ENCODE measurements at places on chromosomes 2 and 18.

- DNase-seq = no peak
Measured at GRCh38 chr2:176414641-176415040, 145.4 kb downstream of the MTX2 start.

GRCh38 chr18:38241216-38241615, 675.6 kb upstream of the CELF4 start:
- DNase-seq = no peak

DNA sequence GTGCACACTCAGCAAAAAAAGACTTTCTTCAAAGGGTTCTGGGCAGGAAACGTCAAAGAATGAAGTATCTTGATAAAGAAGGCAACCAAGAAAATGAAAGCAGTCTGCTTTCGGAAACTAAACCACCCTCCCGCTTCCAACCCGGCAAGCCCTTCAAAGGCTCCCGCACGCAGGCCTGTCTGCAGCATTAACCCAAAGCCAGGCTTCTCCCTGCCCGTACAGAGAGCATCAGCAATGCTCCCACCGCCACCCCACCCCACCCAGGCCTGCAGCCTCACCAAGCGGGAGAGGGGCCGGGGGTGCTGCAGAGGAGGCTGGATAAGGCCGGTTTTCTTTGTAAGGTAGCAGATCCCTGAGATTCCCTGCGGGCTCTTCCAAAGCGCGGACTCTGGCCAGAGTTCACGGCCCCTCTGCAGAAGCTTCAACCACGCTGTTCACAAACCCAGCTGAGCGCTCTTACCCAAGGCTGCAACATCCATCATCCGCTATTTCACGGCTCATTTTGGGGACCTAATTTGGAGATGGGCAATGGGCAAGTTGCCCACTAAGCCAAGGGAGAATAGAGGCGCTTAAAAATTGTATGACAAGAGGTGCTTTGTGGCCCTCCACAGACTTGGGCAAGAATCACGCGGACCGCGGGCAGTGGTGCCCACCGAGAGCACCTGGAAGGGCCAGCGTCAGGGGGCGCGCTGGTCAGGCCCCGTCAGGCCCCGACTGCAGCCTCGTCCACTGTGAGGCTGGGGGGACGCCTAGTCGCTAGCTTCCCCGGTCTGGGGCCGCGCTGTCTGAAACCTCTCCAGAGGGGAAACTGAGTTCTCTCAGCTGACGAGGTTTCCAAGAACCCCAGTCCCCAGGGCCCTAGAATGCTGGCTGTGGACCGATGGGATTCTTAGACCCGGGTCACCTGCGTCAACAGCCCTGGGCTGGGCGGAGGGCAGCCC, 225.4 kb upstream of the ID2 start:
- DNase-seq = peak; percentile 68

- DNase-seq = no peak
Measured at GRCh38 chr2:71560638-71561011, 107.3 kb downstream of the DYSF start.

GRCh38 chr2:119005051-119005450, 63.1 kb downstream of the MARCO start:
- DNase-seq = no peak

- DNase-seq = no peak
Measured at GRCh38 chr2:74094291-74094690, 53.4 kb downstream of the BOLA3 start.

- no peak for DNase-seq
Measured at GRCh38 chr18:44589693-44590355, 90.9 kb upstream of the SETBP1 start.

DNA sequence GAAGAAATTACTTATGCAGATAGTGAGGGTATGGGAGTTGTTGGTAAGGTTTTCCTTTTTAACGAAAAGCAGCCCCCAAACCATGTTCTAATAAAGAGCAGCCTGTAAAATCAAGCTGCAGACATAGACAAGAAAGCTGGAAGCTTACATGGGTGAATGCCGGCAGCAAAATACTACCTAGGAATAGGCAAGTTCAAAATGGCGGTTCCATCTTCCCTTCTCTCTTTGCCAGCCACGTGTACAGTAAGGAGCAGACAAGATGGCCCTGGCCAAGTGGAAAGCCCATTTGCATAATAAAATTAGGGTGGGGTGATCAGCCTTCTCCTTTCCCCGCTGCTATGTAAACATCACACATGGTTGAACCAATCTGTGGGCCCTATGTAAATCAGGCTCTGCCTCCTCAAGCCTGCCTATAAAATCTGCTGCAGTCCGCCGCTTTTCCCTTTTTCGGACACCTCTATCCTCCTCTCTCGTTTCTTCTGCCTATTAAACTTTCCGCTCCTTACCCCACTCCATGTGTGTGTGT, 155.0 kb downstream of the ZBTB7C start:
- no peak for DNase-seq

GRCh38 chr2:3516831-3517230, 2.5 kb downstream of the ADI1 start:
- no peak for DNase-seq

DNA sequence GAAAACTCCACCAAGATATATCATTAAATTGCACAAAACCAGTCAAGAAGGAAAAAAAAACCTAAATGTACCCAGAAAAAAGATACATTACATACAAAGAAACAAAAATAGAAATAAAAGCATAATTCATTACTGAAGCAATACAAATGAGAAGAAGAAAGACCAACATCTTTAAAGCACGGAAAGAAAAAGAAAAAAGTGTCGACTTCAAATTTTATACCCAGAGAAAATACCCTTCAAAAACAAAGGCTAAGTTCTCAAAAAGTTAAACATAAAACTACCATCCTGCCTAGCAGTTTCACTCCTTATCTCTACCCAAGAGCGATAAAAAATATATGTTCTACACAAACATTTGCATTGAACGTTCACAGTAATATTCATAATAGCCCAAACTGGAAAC, 82.0 kb downstream of the ATAD2B start:
- DNase-seq = no peak

- DNase-seq = no peak
Measured at GRCh38 chr2:153739394-153739793, 132.3 kb upstream of the GALNT13 start.
